Thoracic aorta (tissue), 2 donors: ENCODE measurements at places on chromosomes 5 and 9.

- H3K27ac ChIP-seq = no peak overlapping the region
- H3K27me3 ChIP-seq = no peaks in the 10 kb centered on the region
- no peak for DNase-seq
- peaks cover 11% of the 10 kb centered on the region for H3K4me1 ChIP-seq
These were observed 442.4 kb downstream of the ENC1 start for GRCh38 chr5:74198156-74198555.

DNA sequence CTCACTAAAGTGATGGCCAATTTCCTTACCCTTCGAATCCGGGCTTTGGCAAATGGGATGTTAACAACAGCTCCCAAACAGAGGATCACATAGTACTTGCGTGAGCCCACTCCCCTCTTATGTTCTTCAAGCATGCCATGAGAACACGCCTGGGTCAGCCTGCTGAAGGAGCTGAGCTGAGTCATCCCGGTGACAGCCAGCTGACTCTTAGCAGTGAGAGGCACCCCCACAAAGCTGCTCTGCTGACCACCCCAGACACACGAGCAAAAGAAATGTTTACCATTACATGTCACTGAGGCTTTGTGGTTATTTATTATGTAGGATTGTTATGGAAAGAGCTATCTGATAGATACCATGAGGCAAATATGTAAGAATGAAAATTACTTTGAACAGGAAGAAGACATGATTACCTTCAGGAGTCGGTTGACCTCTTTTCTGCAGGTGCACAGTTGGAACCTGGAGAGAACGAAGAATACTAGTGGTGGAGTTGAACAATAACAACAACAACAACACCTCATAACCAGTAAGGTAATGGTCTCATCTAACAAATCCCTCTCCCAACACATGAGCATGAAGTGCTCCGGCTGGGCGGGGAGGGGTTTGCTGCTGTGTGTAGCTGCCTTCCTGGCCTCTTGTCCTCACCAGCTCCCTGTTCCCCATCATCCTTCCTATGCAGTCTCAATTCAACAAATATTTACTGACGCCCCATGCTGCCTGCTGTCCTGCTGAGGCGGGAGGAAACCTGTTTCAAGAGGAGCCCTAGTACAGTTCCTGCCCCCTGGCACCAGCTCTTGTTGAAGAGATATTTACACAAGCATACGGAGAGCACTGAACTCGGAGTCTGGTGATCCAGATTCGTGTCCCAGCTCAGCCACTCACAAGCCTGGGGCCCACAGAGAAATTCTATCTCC lies 69.4 kb upstream of the LHFPL2 start:
- no peak overlapping the region for H3K27ac ChIP-seq
- DNase-seq = no peak
- no peaks in the 10 kb centered on the region for H3K36me3 ChIP-seq
- peaks cover 27% of the 10 kb centered on the region for H3K4me1 ChIP-seq
- H3K27me3 ChIP-seq = no peaks in the 10 kb centered on the region
- H3K4me3 ChIP-seq = no peak overlapping the region

DNA sequence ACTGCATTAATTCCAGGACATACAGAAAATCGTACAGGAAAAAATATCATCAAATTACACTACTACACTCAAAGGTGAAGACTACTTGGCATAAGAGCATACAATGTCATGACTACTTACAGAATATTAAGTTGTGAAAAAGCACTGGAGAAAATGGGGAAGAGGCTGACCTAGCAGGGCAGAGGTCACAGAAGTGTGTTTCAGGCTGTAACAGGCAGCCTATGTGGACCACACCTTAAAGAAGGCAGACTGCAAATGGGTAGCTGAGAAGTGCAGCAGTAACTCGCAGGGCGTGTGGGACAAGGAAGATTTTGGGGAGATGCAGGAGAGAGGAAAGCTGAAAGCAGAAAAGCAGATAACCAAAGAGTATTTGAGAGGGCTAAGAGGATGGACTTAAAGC lies 167.0 kb upstream of the PIK3R1 start:
- H3K27me3 ChIP-seq = no peaks in the 10 kb centered on the region
- no peak overlapping the region for H3K4me3 ChIP-seq
- H3K4me1 ChIP-seq = no peaks in the 10 kb centered on the region
- H3K36me3 ChIP-seq = no peaks in the 10 kb centered on the region
- DNase-seq = no peak

- peaks cover 4% of the 10 kb centered on the region for H3K36me3 ChIP-seq
- H3K4me1 ChIP-seq = peaks cover 27% of the 10 kb centered on the region
- H3K27ac ChIP-seq = no peak overlapping the region
- H3K27me3 ChIP-seq = no peaks in the 10 kb centered on the region
These were observed 53.7 kb downstream of the RICTOR start for GRCh38 chr5:39020458-39020857.

DNA sequence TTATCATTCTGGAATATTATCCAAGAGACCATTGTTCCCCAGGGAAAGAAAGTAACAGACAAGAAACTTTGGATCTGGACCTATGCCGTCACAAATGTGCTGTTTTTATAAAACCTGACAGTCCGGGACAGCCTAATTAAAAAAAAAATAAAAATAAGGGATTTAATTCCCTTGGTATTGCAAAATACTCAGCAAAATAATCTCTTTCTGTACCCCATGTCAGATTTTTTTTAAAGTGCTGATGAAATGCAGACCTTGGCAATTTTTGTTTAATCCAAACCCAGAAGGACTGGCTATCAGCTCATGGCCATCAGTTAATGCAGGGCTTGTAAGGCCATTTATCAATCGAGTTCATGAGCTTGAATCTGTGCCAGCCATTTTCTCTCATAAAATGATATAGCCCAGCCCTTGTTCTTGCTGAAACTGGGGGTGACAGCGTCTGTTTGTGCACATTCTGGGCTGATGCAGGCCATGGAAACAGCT lies 162.7 kb upstream of the S1PR3 start:
- no peaks in the 10 kb centered on the region for H3K36me3 ChIP-seq
- no peaks in the 10 kb centered on the region for H3K27me3 ChIP-seq
- no peak for DNase-seq
- H3K27ac ChIP-seq = no peak overlapping the region
- H3K4me1 ChIP-seq = no peaks in the 10 kb centered on the region
- no peak overlapping the region for H3K4me3 ChIP-seq

DNA sequence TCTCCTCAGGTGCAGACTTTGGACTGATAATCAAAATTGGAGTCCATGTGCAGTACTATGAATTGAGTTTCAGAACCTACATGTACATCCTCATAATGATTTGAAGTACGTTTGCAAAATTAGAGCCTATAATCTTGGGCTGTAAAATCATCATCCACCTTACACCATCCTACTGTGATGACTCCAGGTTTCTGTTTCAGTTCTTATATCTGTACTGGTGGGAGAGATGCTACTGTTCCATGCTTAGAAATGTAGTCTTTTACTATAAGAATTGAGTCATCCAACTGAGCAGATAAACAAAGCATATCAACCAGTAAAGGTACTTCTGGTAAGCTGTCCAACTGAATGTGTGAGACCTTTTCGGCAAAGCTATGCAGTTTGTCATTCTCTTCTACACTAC lies 586.3 kb upstream of the FAM174A start:
- no peak for DNase-seq
- no peaks in the 10 kb centered on the region for H3K4me1 ChIP-seq
- H3K27ac ChIP-seq = no peak overlapping the region
- H3K27me3 ChIP-seq = no peaks in the 10 kb centered on the region
- no peaks in the 10 kb centered on the region for H3K36me3 ChIP-seq

GRCh38 chr5:116046261-116046660 lies 14.0 kb downstream of the ARL14EPL start:
- no peak overlapping the region for H3K27ac ChIP-seq
- H3K27me3 ChIP-seq = no peaks in the 10 kb centered on the region
- H3K4me1 ChIP-seq = no peaks in the 10 kb centered on the region
- no peak overlapping the region for H3K4me3 ChIP-seq
- no peak for DNase-seq

- no peaks in the 10 kb centered on the region for H3K4me1 ChIP-seq
- no peaks in the 10 kb centered on the region for H3K36me3 ChIP-seq
- no peak for DNase-seq
- no peak overlapping the region for H3K27ac ChIP-seq
These were observed 865.4 kb upstream of the ACO1 start for GRCh38 chr9:31519011-31519410.

GRCh38 chr5:35003018-35003957 lies 44.5 kb downstream of the AGXT2 start:
- no peak overlapping the region for H3K4me3 ChIP-seq
- H3K27me3 ChIP-seq = no peaks in the 10 kb centered on the region
- H3K36me3 ChIP-seq = no peaks in the 10 kb centered on the region
- no peak overlapping the region for H3K27ac ChIP-seq

DNA sequence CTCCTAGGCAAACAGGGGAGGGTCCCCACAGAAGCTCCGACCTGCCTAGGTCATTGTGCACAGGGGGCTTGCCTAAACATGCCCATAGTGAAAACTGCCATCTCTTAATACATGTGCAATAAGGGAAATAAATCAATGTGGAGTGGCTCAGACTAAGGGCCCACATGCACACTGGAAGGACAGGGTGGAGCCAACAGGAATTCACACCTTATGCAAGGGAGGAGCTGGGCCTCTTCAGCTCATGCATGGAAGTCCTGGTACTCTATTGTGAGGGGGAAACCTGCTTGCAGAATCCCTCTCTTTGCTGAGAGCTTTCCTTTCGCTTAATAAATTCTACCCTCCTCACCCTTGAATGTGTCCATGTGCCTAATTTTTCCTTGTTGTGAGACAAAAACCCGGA lies 815.8 kb downstream of the EFNA5 start:
- H3K36me3 ChIP-seq = no peaks in the 10 kb centered on the region
- H3K27ac ChIP-seq = no peak overlapping the region
- no peak for DNase-seq
- no peak overlapping the region for H3K4me3 ChIP-seq
- no peaks in the 10 kb centered on the region for H3K4me1 ChIP-seq

GRCh38 chr9:78919701-78920100 lies 622.8 kb downstream of the PSAT1 start:
- no peaks in the 10 kb centered on the region for H3K27me3 ChIP-seq
- DNase-seq = no peak
- H3K27ac ChIP-seq = no peak overlapping the region
- H3K4me3 ChIP-seq = no peak overlapping the region

- no peak for DNase-seq
- no peaks in the 10 kb centered on the region for H3K4me1 ChIP-seq
- no peak overlapping the region for H3K4me3 ChIP-seq
- no peaks in the 10 kb centered on the region for H3K27me3 ChIP-seq
- H3K36me3 ChIP-seq = peaks cover 34% of the 10 kb centered on the region
- no peak overlapping the region for H3K27ac ChIP-seq
These were observed 48.6 kb downstream of the AMBP start for GRCh38 chr9:114029311-114030170.

GRCh38 chr5:137453483-137454080 lies 45.5 kb downstream of the SPOCK1 start:
- H3K36me3 ChIP-seq = no peaks in the 10 kb centered on the region
- H3K4me1 ChIP-seq = no peaks in the 10 kb centered on the region
- no peak overlapping the region for H3K4me3 ChIP-seq

- no peaks in the 10 kb centered on the region for H3K4me1 ChIP-seq
- no peak overlapping the region for H3K27ac ChIP-seq
- no peaks in the 10 kb centered on the region for H3K36me3 ChIP-seq
- DNase-seq = no peak
These were observed 176.0 kb upstream of the FREM1 start for GRCh38 chr9:15086156-15086763.

DNA sequence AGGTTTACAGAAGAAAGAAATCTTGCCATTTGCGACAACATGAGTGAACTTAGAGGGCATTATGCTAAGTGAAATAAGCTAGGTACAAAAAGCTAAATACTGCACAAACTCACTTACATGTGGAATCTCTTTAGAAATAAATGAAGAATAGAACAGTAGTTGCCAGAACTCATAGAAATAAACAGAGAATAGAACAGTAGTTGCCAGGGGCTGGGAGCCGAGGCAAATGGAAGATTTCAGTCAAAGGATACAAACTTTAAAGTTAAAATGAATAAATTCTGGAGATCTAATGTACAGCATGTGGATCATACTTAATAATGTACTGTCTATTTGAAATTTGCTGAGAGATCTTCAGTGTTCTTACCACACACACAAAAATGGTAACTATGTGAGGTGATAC lies 63.4 kb downstream of the FAM81B start:
- no peak for DNase-seq
- no peaks in the 10 kb centered on the region for H3K36me3 ChIP-seq
- H3K27me3 ChIP-seq = no peaks in the 10 kb centered on the region
- no peaks in the 10 kb centered on the region for H3K4me1 ChIP-seq
- H3K27ac ChIP-seq = no peak overlapping the region
- no peak overlapping the region for H3K4me3 ChIP-seq

DNA sequence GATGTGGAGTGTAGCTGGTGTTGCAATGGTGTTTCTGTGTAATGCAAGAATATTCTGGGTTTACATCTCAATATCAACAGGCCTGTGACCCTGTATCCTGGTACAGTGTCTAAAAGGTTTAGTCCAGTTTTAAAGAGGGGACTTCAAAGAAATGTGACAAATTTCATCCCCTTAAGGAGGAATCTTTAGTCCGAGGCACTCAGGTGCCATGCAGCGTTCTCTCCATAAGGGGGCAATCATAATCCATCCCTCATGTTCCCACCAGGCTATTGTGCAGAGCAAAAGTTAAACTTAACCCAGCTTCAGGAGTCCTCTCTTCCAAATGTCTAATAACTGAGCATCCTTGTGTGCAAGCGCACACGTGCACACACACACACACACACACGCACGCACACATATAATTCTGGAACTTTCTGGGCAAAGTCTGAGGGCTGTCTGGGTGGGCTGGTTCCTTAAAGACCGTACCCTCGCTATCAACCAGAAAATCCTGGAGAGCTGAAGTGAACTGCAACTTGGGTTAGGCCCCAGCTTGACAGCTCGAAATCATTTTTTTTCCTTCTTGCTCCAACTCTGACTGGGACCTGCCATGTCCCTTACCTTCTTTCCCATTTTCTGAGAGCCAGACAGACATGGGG lies 46.0 kb downstream of the CRB2 start:
- no peak for DNase-seq
- H3K36me3 ChIP-seq = no peaks in the 10 kb centered on the region
- H3K4me1 ChIP-seq = no peaks in the 10 kb centered on the region
- H3K4me3 ChIP-seq = peak overlapping the region; percentile 44

GRCh38 chr5:16671208-16671607 lies 54.4 kb upstream of the RETREG1 start:
- no peaks in the 10 kb centered on the region for H3K4me1 ChIP-seq
- no peaks in the 10 kb centered on the region for H3K27me3 ChIP-seq
- H3K4me3 ChIP-seq = no peak overlapping the region
- DNase-seq = no peak
- H3K27ac ChIP-seq = no peak overlapping the region
- no peaks in the 10 kb centered on the region for H3K36me3 ChIP-seq

GRCh38 chr9:135218331-135219225 lies 131.1 kb downstream of the OLFM1 start:
- no peak overlapping the region for H3K4me3 ChIP-seq
- no peak for DNase-seq
- no peaks in the 10 kb centered on the region for H3K36me3 ChIP-seq
- peaks cover 22% of the 10 kb centered on the region for H3K4me1 ChIP-seq
- H3K27ac ChIP-seq = no peak overlapping the region

- H3K4me3 ChIP-seq = no peak overlapping the region
- no peak for DNase-seq
- H3K27me3 ChIP-seq = no peaks in the 10 kb centered on the region
- H3K36me3 ChIP-seq = no peaks in the 10 kb centered on the region
- H3K4me1 ChIP-seq = no peaks in the 10 kb centered on the region
These were observed 60.5 kb downstream of the TNFSF8 start for GRCh38 chr9:114869845-114870244.

GRCh38 chr9:85676790-85677189 lies 65.0 kb downstream of the AGTPBP1 start:
- H3K36me3 ChIP-seq = peaks cover under 1% of the 10 kb centered on the region
- H3K27ac ChIP-seq = no peak overlapping the region
- no peak for DNase-seq
- H3K27me3 ChIP-seq = no peaks in the 10 kb centered on the region
- H3K4me3 ChIP-seq = no peak overlapping the region
